ENCODE measurements at places on chromosomes 12 and 14.

DNA sequence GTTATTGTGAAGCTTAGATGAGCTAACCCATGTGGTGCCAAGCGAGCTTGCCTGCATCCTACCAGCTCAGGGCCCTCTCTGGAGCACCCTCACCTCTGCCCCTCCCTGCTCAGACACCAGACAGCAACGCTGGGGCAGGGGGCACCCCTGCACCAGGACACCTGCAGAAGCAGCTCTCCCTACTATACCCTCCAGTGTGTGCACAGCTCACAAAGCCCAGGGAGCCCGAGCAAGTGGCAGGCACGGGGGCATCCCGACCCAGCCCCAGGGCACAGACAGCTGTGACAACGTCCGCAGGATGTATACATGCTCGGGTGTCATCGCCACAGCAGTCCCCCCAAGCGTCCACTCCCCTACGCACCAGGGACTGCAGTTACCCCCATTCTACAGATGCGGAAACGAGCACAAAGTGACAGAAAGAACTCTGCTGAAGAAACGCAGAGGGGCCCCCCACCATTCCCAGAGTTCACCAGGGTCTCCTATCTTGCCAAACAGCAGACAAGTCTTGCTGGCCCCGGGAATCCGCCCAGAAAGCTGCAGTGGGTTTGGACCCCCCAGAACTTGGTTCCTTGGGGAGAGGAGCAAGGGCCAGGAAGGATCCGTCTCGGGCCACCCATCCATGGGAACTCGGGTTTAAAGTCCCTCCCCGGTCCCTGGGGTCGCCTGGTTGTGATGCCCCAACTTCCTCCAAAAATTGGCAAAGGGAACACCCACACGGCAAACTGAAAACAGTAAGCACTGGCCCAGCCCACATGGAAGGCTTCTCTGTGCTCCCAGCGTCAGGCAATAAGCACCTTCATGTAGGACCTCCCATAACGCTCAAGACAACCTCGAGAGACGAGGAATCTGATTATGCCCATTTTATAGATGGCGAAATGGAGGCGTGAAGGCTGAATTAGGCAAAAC is 12.0 kb downstream of the NCOR2 start:
- no peak for DNase-seq

DNA sequence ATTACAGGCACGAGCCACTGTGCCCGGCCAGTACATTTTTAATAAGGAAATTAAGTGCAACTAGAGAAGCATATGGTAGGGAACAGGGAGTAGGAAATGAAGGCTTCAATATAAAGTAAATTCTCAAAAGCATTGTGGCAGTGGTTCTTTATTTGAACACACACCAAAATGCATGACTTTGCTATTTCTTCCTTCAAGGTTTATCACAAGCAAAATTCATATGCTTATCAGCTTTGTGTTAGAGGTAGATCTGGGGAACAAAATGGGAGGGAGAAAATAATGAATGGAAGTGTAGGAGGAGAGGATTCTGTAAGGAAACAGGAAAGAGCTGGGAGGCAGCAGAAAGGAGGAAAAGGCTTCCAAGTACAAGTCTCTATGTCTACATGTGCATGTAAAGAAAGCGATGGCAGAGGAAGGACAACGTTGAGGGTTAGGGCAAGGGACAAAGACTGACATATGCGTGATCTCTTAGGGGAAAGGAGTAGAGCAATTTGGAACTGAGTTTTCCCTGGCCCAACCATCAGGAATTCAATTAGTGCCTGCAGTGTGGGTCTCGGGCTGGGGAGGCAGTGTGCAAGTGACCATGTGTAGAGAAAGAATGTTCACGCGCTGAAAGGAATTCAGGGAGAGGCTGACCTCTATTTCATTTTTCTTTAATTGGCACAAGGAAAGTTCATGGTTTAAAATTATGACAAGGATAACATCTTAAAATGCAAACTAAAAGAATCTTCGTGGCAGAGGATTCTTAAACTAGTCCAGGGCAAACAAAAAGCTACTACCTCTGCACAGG is 22.9 kb upstream of the RASSF8 start:
- DNase-seq: no peak

GRCh38 chr12:85617307-85618091 is 218.7 kb downstream of the RASSF9 start:
- no peak for DNase-seq

DNA sequence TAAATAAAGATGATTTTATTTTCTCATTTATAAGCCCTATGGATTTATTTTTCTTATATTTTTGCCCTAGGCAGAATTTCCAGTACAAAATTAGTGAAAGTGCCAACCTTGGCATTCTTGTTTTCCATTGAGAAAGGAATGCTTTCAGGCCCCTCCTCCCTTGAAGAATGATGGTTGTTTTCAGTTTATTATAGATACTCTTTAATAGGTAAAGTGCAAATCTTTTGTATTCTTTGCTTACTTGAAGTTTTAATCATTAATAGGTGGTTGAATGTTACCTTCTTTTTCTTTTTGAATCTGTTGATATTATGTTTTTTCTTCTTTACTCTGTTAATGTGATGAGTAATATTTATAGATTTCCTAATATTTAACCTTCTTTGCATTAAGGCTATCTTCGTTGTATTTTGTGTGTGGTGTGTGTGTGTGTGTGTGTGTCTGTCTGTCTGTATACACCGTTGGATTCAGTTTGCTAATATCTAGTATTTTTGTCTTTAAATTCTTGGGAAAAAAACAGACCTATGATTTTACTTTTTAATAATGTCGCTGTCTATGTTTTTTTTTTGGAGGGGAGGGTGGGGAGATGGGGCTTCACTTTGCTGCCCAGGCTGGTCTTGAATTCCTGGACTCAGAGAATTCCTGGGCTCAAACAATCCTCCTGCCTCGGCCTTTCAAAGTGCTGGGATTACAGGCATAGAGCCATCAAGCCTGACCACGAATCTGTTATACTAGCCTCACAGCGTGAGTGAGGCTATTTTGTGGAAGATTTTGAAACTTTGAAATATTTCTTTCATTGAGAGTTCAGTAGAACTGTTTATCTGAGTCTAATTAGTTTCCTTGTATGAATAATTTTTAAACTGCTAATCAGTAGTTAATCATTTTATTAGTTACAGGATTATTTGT is 13.5 kb downstream of the SRGAP1 start:
- DNase-seq: no peak
